Right renal pelvis (tissue), 4 donors: ENCODE measurements at places on chromosomes 3 and 15. TPM values are rescaled to one million over a fixed set of nuclear protein-coding genes. Genes with fewer than 3 reads are reported as not detected.

GXYLT2 gene
- polyA plus RNA-seq: 13.9 TPM

KBTBD12 gene
- 1.1 TPM for polyA plus RNA-seq

RPP14 gene
- 19.4 TPM for polyA plus RNA-seq

ZNF774 gene
- 4.1 TPM for polyA plus RNA-seq

NRG4 gene
- 5.3 TPM for polyA plus RNA-seq

CCR9 gene
- polyA plus RNA-seq: not detected

SCAANT1 gene
- polyA plus RNA-seq: 0.53 TPM

OPA1 gene
- 64.3 TPM for polyA plus RNA-seq

PPP4R2 gene
- 98.8 TPM for polyA plus RNA-seq

CPEB1 gene
- 2.8 TPM for polyA plus RNA-seq

GALNT15 gene
- 2.0 TPM for polyA plus RNA-seq

LRRC57 gene
- 21.2 TPM for polyA plus RNA-seq

RPUSD2 gene
- polyA plus RNA-seq: 11.1 TPM

SYNPR gene
- polyA plus RNA-seq: not detected

KY gene
- 1.8 TPM for polyA plus RNA-seq

SPATA12 gene
- polyA plus RNA-seq: 0.12 TPM

CD80 gene
- 0.13 TPM for polyA plus RNA-seq

SLC22A13 gene
- polyA plus RNA-seq: 4.1 TPM

SPRED1 gene
- polyA plus RNA-seq: 35.9 TPM

ATP8B4 gene
- 3.9 TPM for polyA plus RNA-seq

MESP2 gene
- polyA plus RNA-seq: 0.51 TPM

LRRC15 gene
- 0.06 TPM for polyA plus RNA-seq
